Epithelial cell of esophagus (primary cell): ENCODE measurements at places on chromosomes 5 and 9.

- peak; percentile 36 for DNase-seq
Measured at GRCh38 chr5:72651779-72652178, 144.6 kb upstream of the ZNF366 start.

GRCh38 chr5:173752653-173753052 lies 135.5 kb upstream of the CPEB4 start:
- DNase-seq: no peak

DNA sequence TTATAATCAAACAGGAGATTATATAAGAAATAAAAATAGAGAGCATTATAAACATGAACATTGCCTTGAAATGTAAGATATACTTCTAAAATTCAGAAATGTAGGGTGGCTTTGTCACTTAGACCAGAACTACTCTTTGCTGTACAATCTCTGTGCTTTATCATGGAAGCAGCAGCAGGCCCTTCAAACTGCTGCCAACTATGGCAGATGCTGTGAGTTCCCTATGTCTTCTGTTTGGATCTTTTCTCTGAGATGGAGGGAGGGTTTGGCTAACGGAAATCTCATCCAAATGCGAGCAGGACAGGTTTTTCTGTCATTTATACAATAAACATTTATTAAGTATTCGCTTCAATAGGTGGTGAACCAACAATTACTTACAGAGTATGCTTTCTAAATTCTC lies 34.8 kb upstream of the RICTOR start:
- no peak for DNase-seq

DNA sequence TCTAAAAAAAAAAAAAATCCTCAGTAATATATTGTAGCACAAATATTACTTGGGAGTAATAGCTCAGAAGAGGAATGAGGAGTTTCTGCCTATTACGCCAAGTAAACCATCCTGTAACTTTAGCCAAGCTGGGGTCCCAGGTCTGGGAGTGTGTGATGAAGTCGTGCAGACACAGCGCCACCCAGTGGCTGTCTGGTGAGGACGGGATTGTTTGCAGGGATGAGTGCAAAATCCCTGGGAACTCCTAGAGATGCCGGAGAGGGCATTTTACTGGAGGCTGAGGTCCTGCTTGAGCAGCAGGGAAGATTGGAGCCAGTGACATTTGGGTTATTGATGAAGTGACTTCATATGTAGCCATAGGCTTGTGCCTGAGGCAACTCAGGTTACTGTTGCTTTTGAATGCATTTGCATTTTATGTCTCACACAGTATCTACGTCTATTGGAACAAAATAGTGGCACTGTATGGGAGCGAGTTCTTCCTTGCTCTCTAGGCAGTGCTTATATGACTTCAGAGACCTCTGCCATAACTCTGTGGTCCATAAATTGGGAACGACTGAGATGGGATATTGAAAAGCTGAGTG lies 72.8 kb downstream of the PSAT1 start:
- DNase-seq: peak; percentile 69
